ENCODE measurements at places on chromosomes 16 and 17.

DNA sequence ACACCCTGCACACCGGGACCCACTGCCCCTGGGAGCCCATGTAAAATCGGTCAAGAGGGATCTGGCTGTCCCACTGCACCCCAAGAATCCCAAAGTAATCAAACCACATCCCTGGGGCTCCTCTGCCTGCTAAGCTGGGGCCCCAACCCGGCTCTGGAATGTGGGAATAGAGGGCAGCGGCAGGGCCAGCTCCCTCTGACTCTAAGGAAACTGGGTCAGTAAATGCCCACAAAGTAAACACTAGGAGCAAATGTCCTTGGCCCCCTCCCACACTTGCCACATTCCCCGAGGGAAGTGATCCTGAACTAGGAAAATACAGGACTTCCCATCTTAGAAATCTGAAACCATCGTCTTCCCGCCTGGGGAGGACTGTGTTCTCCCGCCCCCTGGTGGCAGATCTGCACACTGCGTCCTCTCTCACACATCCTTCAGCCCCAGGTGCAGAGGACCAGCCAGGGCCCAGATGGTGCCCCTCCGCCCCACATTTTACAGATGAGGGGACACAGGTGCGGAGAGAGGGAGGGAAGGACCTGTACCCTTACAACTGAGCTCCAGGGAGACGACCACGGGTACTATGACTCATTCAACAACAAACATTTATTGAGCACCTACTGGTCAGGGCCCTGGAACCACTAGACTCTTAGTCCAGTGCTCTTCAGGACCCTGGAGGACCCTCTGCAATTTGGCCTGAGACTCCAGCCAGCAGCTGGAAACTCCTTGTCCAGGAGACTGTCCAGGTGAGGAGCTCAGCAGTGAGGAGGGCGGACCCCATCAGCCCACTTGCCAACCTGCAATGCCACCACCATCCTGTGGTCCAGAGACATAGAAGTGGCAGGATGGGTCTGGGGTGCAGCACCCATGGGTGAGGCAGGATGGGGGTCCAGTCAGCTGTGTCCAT is 10.1 kb downstream of the P3H4 start:
- DNase-seq = no peak

- no peak for DNase-seq
Measured at GRCh38 chr17:1960545-1960912, 64.6 kb downstream of the RTN4RL1 start.

DNA sequence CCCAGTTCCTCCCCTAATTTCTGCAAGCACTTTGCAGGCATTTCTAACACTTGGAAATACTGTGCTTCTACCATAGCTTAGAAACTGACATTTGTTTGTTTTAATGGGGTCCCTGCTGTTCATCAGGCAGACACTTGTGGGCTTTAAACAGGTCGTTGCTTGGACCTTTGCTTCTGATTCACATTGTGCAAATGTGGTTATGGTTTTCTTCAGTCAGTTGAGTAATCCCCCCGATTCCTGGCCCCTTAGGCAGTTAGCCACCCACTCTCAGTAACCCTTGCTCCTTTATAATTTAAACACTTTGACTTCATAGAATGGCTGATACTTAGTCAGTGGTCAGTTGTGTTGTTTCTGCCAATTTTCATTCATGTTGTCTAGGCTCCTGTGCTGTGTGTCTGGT is 39.4 kb downstream of the SLC47A1 start:
- DNase-seq = no peak

DNA sequence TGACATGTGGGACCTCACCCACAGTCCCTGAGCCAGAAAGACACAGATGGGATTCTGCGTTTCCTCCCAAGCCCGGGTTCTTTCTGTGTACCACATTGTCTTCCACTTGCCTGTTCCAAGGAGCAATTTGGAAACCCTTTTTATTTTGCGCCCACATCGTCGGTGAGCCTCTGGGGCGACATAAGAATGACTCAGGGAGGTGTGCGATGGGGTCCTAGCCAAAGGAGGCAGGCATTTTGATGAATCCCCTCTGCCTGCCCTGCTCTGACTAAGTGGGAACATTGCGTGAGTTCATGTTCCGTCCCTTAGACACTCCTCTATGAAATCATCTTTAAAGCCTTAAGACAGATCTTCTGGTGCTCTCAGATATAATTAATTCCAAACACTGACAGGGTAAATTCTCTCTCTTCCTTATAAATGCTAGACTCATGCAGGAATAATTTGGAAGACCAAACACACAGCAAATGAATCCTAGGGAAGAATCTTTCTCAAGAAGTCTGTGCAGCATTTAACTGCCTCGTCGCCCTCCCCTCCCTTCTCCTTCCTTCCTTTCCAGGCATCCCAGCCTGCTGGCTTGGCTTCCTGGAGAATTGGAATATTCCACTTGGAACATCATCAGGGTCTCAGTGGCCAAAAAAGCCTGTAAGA is 52.7 kb upstream of the FOXF1 start:
- peak; percentile 90 for DNase-seq

DNA sequence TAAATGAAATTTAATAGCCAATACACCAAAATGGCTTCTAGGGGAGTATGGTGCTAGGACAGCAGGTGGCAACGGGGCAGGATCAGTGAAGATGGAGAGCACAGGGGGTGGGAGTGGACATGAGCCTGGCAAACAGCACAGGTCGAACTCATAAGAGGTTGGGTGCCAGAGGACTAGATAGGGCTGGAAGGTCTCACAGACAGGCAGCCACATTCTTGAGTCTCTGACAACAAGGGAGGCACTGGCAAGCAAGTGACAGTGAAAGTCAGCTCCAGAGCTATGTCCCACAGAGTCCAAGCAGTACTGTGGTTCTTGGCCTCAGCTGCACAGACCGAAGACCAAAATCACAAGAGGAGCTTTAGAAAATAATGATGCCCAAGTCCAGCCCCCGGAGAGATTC is 61.2 kb downstream of the USP31 start:
- no peak for DNase-seq

GRCh38 chr16:67260426-67261063 is 11.8 kb downstream of the SLC9A5 start:
- DNase-seq = no peak

DNA sequence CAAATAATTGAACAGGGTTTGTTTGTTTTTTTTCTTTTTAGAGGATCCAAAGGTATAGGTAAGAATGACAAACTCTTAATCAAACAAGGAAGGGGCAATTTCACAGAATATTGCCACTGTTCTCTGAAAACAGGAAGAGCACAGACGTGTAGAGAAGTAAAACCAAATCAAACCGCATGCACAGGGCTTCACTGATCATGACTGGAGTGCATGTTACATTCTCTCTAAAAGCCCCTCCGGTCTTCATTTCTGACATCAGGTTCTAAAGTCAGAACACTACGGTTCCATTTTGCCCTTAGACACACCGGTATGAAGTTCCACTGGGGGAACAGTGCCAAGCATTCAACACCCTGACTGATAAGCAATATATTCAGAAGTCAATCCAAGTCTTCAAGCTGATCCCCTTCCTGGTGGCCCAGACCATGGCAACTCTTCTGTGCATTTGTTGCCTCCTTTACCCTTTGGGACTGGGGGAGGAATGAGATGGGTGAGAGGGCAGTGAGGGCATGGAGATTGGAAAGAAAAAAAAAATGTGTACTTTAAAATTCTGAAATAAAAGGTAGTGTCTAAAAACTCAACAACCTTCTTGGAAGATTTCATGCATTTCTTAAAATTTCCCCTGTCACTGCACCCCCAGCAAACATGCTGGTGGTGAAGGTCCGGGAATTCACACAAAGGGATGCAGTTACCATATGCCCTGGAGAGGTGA is 1.4 kb downstream of the MMD start:
- no peak for DNase-seq

DNA sequence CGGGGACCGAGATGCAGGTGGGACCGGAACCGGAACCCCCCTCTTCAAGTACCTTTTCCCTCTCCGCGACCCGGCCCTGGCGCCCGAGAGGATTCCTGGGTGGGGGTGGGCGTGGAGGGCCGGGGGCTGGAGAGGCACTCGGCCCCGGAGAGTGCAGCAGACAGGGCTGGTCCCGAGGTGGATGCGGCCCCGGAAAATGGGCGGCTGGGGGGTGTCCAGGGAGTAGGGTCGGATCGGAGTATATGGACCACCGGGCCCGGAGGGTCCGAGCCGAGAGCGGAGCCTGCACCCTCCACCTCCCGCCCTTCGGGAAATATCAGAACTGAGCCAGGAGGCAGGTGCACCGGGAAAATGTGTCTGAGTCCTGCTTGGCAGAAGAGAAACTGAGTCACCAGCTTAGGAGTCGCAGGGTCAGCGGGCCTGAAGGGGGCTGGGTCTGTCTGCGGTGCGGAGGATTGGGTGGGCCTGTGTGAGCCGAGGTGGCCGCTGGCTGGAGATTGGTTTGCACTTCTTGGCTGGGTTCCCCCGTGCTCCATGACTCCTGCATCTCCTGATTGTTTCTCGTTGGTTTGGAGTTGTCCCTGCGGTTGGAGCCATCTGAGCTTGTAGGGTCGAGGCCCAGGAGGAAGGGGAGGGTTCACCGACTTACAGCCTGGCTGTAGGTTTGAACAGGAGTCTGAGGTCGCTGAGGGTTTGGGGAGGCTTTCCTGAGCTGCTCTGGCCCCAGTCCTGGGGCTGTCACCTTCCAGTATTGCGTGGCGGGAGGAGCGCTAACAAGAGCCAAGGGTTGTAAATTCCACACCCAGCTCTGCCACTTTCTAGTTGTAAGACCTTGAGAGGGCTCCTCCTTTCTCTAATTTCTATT is 518 bp downstream of the SH2B1 start:
- DNase-seq = no peak
